GM19239 (cell line): ENCODE measurements at places on chromosomes 2 and 18.

DNA sequence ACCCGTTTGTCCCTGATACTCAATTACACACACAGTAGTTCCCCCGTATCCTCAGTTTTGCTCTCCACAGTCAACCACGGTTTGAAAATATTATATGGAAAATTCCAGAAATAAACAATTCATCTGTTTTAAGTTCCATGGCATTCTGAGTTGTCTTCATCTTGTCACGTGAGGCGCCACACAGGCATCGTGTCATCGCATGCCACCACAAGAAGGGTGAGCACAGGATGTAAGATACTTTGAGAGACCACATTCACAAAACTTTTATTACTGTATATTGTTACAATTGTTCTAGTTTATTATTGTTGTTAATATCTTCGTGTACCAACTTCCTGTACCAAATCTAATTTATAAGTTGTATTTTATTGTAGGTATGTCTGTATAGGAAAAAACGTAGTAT, 17.7 kb downstream of the ADNP2 start:
- no peak for DNase-seq

- DNase-seq: no peak
These were observed 363.1 kb downstream of the NUP35 start for GRCh38 chr2:183487326-183487725.

GRCh38 chr2:73946666-73947065, 20.0 kb downstream of the DGUOK start:
- DNase-seq: no peak

GRCh38 chr18:46756559-46757201, at the start of gene ST8SIA5:
ST8SIA5 (minus strand) TSS chr18:46757053; CDS start chr18:46756508, 545 bp downstream.
- no peak for DNase-seq

GRCh38 chr18:44651478-44651877, 29.2 kb upstream of the SETBP1 start:
- no peak for DNase-seq

- DNase-seq: no peak
These were observed 417.0 kb downstream of the SLC4A3 start for GRCh38 chr2:220044383-220044782.

DNA sequence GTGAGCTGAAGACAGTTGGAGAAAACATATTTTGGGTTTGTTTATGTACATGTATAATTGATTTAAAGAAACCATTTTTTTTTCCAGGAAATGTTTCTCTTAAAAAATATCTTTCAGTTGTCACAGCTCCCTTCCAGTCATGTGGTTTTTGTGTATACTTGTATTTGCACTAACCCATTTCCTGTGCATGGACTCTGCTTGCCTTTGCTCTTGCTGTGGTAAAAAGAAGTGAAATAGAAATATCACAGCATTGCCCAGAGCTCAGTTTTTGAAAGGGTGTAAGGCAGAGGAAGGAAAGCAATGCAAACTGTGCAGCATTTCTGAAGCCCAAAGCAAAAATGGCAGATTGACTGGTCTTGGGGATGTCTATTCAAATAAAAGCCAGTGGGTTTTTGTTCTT, 10.4 kb upstream of the DOCK10 start:
- DNase-seq: no peak

DNA sequence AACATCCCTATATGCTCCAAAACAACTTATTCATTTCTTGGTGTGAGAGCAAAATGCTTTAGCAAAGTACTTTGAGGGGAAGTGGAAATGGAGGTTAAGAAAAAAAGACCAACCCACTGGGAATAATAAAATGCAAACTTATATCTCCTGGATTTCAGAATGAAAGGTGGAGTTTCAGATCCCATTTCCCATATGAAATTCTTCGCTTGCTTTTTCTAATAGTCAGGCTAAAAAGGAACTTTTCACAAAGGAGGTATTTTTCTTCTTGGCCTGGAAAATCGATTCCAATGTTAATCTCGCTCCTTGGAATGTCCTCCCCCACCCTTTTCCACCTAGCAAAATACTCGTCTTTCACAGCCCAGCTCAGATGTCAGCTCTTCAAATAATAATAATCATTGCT, 360.9 kb downstream of the LPIN1 start:
- DNase-seq: no peak

GRCh38 chr18:26863921-26864497, 1.5 kb downstream of the AQP4 start:
- no peak for DNase-seq

DNA sequence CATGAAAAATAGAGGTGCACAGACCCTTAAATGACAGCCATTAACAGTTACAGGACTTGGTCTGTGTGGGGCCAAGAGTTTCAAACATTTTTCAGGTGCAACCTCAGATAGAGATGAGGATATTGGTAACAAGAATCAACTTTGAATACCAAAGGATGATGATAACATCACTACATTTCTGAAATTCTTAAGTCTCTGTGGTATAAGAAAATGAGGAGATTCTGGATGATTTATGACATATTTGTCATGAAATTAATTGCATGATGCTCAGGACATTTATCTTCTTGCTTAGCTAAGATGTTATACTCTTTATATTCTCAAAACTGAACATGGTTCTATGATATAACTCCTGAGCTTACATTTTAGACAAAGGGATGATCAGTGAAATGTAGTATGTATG, 471.8 kb upstream of the CWC22 start:
- no peak for DNase-seq

DNA sequence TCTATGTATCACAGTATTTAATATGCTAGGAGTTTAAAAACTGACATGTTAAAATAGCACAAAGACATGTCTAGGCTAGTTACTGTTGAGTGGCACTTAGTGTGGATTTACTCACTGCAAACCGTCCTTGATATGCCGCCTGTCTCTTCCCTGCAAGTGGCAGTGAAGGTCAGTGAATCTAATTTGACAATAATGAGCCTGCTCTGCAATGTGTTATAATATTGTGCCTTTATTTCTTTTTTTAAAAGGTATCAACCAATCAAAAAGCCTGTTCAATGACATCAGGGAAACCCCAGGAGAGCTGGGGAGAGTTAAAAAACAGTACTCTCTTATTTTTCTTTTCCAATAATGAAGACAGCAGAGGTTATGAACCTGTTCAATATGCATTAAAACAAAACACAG, 384.1 kb downstream of the ERBB4 start:
- no peak for DNase-seq

DNA sequence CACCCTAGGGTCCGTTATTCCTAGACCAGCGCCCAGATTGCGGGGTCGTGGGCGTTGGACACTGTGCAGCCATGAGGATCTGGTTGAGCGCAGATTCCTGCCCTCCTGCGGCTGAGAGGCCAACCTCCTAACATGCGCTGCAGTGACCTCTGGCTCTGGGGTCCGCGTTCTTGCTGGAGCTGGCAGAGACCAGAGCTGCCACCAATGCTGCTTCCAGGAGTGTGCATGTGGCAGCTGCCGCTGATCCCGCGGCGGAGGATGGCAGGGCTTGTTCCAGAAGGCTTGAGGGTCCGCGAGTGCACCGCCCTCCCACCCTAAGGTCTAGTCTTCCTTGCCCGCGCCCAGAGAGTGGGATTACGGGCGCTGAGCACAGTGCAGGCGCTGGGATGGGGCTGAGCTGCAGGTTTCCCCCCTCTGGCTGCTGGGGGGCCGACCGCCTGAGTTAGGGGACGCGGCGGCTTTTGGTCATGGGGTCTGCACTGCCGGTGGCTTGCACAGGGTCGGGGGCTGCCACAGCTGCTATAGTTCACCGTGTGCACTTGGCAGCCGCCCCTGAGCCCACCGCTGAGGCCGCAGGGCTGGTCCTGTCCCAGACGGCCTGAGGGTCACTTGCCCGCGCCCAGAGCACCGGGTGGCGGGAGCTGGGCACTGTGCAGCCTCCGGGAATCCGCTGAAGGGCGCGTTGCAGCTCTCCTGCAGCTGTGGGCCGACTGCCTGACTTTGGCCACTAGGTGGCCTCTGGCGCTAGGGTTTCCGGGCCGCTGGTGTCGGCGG, 145.9 kb downstream of the CCDC74A start:
- peak; percentile 46 for DNase-seq

DNA sequence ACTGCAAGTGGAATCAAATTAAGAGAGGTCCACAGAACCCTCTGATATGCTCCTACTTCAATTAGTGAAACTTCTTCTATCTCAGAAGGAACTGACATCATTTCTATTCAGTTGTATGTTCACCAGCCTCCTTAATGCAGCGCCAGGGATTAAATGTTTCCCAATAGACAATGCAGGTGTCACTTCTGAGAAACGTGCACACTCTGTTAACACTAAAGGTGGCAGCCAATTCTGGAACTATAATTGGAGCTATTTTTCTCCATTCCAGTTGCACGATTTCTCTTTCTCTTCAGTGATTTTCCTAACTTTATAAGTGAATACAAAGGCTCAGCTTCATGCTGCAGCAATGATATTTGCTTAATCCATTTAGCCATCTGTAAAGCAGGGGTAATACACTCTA, 821.9 kb downstream of the TDRD15 start:
- no peak for DNase-seq

GRCh38 chr18:48215876-48216638, 193.1 kb downstream of the ZBTB7C start:
- no peak for DNase-seq

- no peak for DNase-seq
These were observed 40.3 kb downstream of the GPR155 start for GRCh38 chr2:174446531-174446930.

DNA sequence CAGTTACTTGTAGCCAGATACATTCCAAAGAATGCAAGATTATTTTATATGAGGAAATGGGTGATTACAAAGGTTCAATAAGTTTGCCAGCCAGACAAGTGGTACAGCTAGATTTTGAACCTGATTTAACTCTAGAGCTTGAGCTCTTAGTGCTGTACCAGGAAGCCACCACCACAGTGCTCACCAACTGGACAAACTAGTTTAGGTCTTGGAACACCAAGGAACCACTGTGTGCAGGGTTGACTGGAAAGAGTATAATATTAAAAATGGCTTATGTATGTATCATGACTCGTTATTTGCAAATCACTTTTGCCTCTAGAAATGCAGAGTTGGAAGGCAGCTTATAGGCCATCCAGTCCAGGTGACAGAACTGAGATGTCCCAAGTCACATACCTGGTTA, 177.2 kb downstream of the TXNL1 start:
- DNase-seq: no peak

- no peak for DNase-seq
These were observed 38.3 kb downstream of the LRRFIP1 start for GRCh38 chr2:237665713-237666143.

DNA sequence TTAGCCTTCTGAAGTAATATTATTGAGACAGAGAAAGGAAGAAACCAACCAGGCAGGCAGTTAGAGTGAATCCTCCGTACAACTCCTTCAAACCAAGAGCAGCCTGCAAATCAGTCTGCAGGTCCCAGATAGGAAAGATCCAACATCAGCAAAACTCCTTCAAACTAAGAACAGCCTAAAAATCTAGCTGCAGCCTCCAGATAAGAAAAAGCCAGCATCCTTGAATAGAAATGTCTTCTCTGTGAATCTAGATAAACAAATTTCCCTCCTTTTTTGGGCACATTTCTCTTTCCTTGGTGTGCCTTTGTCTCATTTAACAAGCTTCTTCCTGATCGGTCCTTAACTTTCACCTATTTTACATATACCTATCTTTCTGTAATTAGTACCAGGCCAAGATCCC, 1004.6 kb upstream of the TMEFF2 start:
- DNase-seq: no peak

GRCh38 chr2:138670734-138671133, 109.5 kb downstream of the NXPH2 start:
- no peak for DNase-seq

GRCh38 chr2:142866426-142866825, 11.0 kb upstream of the KYNU start:
- DNase-seq: no peak

DNA sequence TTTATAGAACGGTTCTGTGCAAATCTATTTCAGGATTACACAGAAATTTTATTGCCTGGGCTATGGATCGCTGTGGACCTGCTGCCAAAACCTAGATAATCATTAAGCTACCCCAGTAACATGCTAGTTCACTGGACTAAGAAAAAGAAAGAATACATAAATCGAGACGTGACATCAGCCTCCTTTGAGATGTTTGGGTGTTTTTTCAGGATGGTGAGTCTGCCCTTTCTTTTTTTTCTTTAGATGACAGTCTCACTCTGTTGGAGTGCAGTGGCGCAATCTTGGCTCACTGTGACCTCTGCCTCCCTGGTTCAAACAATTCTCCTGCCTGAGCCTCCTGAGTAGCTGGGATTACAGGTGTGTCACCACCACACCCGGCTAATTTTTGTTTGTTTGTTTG, 52.0 kb downstream of the FHOD3 start:
- no peak for DNase-seq

GRCh38 chr2:20728114-20728758, 61.3 kb downstream of the GDF7 start:
- DNase-seq: no peak

- DNase-seq: peak; percentile 15
These were observed 54.5 kb downstream of the SKA1 start for GRCh38 chr18:50429207-50429948.

- no peak for DNase-seq
These were observed 46.5 kb downstream of the SMAD4 start for GRCh38 chr18:51076503-51076902.

GRCh38 chr2:119879502-119879901, 119.8 kb downstream of the PTPN4 start:
- no peak for DNase-seq

GRCh38 chr2:76478266-76479035, 767.7 kb upstream of the GCFC2 start:
- no peak for DNase-seq

DNA sequence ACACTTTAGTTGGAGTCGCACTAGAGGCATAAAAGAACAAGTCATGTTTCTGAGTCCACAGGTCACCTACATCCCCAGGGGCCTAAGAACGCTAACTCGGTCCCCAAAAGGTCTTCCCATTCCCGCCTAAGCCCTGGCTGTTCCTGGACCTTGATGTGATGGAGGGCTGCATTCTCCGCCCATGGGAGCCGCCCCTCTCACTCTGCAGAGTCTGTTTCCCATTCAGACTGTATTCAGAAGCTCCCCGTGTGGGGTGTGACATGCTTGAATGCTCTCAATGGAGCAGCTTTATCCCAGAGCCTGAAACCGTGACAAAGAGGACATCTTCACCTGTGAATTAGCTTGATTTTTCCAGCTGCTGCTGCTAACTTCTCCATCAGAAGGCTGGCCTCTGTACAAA, 319.0 kb upstream of the KLHL29 start:
- no peak for DNase-seq

- DNase-seq: no peak
These were observed 121.8 kb upstream of the CWC22 start for GRCh38 chr2:180128861-180129260.

DNA sequence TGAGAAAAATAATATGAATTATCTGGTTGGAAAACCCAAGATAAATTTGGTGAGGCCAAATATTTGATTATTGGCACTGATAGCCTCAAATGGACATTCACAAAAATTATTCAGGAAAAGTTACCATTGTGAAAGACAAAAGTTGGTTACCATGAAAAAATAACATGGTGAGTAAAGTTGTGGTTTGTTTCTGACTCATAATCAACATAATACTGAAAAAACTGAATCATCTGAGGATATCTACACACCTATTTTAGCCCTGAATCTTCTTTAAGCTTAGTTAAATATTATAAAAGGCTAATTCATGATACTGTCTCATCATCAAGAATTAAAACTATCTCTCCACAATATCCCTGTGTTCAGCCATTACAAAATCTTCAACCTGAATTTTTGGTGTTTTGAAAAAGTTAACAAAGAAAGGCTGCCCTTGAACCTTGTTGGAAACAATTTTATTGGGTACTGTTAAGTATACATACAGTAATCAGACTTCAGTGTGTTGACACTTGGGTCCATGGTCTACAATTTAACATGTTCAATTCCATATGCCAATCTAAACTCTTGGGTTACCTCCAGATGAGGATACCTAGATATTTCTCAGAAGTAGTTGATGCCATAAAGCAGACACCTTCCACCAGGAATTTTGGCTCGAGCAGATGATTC, 607.5 kb upstream of the SLC39A10 start:
- no peak for DNase-seq
